Hematopoietic multipotent progenitor cell treated with erythropoietin and hydrocortisone succinate and interleukin-3 and kit ligand, for 8 days (in vitro differentiated cells): ENCODE measurements at places on chromosomes 11 and 22.

DNA sequence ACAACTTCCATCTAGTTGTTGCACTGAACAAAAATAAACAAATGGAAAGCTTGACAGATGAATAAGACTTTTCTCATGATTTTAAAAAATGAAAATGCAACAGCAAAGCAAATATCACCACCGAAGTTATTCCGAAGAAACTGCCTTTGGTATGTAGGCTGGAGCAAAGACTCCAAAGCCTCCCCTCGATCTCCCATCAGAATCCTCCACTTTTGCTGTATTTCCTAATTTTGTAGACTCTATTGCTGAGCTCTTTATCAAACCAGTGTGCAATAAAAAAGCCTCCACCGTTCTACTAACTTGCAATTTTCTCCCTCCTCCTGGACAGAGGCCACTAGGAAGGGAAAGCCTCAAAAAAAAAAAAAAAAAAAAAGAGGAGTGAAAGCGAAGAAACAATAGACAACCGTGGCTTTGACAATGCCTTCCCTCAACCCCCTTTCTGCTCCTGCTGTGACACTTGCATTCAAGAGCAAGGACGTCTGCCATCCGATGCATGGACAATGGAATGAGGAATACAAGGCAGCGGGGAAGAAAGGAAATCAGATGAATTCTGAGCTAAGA is 190.9 kb upstream of the BLID start:
- no peak for DNase-seq

DNA sequence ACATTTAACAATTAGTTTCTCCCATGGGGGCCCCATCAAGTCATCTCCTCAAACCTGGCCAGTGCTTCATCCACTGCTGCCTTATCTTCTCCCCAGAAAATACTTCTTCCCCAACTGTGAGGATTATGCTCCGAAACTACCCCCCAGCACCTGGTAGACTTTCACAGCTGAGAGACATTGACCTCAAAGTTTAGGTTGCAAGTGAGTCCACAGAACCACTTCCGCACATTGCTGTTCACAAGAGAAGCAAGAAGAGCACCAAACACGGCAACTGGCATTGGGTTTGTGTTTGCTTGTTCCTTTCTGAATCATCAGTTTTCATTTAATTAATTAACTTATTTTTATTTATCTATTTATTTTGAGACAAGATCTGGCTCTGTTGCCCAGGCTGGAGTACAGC is 6.1 kb downstream of the MCHR1 start:
- no peak for DNase-seq

- no peak for DNase-seq
Observed at GRCh38 chr11:31816468-31817053, 5.4 kb upstream of the PAX6 start.

- DNase-seq = no peak
Observed at GRCh38 chr11:83709434-83709833, 423.3 kb upstream of the CCDC90B start.

GRCh38 chr11:124302347-124303125 is 11.2 kb downstream of the OR8D1 start:
- no peak for DNase-seq

GRCh38 chr11:106998916-106999188 is 19.4 kb downstream of the GUCY1A2 start:
- DNase-seq = no peak

- DNase-seq = no peak
Observed at GRCh38 chr11:115360186-115360824, 143.9 kb downstream of the CADM1 start.

DNA sequence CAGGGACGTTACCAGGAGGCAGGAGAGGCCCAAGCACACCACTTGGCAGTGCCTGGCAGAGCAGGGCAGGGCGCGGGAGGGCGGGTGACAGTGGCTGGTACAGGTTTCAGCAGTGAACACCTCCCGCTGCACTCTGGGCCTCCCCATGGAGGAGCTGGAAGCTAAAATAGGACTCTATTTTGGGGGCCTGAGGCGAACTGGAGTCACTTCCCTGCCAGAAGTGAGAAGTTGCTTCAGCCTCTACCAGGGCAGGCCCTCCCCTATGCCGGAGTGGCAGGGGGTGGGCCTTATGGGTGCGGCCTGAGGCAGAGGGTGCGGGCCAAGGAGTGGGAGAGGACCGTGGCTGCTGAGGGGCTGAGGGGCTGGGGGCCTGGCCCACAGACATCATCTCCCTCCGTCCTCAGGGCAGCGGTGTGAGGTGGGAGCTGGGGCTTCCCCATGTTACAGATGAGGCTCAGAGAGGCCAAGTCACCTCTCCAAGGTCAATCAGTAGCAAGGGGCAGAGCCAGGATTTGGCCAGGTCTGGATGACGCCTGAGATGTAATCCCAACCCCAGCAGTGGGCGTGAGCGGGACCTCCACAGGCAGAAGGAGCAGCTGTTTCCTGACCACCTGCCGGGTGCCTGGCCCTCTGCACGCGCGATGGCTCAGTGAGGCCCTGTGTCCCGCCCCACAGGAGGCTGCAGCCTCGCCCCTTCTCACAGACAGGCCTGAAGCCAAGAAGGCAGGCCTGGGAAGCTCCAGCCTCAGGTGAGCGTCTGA is 39.3 kb downstream of the KCNJ4 start:
- DNase-seq = no peak

- DNase-seq = no peak
Observed at GRCh38 chr11:69791276-69792180, 16.4 kb upstream of the FGF4 start.

DNA sequence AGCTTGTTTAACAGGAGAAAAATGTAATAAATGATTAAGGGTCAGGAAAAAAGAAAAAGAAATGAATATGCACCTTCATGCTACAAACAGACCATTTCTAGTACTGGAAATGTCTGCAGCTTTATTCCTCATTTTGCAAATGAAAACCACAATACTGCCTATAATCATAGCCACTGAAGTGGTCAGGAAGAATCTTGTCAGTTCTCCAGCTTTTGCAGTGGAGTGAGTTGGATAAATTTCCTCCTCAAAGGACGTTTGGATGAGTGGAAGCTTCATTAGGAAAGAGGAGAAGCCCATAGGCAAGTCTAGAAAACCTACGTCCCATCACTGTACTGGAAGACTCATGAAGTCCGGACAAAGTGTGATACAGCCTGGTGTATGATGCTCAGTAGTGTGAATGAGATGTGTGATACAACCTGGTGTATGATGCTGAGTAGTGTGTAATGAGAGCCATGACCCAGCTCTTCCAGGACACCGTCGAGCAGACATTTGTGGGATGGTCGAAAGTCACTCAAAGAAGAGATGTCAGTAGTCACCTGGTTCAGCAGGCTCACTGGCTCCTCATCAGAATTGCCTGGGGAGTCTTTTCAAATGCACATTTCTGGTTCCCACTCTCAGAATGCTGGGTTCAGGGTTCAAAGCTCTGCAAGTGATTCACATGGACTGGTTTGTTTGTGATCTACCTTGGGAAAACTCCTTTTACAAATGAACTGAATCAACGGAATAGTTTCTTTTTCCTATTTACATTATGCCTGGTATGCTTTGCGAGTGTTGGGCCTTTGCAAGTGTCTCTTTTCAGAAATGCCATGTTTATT is 101.3 kb downstream of the PDHX start:
- DNase-seq = no peak

DNA sequence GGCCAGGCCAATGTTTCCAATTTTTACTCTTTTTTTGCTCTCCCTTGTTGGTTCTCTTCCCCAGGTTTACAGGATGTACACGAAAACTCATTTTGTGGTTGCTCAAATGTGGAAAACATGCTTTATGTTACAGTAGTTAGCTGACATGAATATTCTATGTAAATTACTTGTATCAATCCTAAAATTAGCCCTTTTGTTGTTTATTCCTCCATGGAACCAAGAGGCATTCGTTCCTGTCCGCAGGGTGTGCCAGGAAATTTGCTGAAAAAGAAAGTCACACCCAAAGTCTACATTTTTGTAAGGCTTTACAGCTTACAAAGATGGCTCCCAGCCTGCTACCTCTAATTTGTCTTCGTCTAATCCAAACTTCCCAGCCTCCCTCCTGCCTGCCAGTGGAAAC is 652.3 kb downstream of the ETS1 start:
- DNase-seq = no peak

GRCh38 chr22:49938565-49939136 is 20.2 kb downstream of the CRELD2 start:
- DNase-seq = no peak

- no peak for DNase-seq
Observed at GRCh38 chr11:110909336-110909735, 197.1 kb upstream of the ARHGAP20 start.

DNA sequence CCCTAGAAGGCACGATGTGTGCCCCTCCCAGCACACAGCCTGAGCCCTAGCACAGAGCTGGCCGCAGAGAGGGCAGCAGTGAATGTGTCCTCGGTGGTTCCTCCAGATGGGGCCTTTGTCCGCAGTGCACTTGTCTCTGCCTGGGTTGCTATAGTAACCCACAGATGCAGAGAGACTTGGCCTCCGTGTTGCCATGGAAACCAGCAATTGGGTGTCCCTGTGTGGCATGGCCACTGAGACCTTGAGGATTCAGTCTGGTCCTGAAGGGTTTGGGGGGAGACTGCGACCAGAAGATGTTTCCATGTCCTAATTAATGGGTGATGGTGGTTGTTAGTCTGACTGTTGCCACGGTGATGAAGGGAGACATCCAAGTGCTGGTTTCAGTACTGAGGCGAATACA is 42.6 kb upstream of the TUB start:
- DNase-seq = no peak

GRCh38 chr11:95432714-95433503 is 201.9 kb upstream of the SESN3 start:
- no peak for DNase-seq

DNA sequence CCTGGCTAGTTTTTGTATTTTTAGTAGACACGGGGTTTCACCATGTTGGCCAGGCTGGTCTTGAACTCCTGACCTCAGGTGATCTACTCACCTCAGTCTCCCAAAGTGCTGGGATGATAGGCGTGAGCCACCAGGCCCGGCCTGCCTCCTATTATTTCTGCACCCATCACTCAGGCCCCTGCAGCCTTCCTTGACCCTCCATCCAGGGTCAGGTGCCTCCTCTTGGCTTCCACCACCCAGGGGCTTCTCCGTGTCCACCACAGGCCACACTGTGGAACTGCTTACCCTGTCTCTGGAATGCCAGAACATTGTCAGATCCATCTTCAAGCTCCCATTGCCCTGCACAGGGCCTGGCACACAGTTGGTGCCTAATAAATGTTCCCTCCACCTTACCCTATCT is 75.4 kb upstream of the RTL6 start:
- no peak for DNase-seq

- DNase-seq = no peak
Observed at GRCh38 chr22:36424901-36425579, 37.3 kb upstream of the MYH9 start.

DNA sequence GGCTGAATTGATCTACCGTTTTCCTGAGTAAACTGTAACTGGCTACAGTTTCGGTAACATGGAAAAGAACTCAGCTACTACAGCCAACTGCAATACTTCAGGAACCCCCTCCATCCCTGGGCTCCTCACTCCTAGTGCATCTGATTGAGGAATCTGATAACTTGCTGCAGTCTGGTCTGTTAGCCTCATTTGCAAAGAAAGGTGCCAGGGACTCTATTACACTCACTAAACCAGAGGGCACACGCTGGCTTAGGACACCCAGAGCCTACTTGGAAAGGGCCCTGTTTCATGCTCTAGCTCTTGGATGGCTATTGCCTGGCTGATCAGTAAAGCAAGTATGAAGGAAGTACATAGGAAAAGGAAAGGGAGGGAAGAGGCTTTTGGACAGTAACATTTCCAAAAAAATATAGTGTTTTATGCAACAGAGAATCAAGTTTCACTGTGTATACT is 22.3 kb downstream of the APOL5 start:
- no peak for DNase-seq

GRCh38 chr11:42589286-42589685 is 722.5 kb upstream of the API5 start:
- no peak for DNase-seq

- no peak for DNase-seq
Observed at GRCh38 chr11:15158351-15159015, 43.8 kb downstream of the INSC start.

GRCh38 chr22:45863981-45864751 is 112.8 kb downstream of the WNT7B start:
- peak; percentile 75 for DNase-seq

DNA sequence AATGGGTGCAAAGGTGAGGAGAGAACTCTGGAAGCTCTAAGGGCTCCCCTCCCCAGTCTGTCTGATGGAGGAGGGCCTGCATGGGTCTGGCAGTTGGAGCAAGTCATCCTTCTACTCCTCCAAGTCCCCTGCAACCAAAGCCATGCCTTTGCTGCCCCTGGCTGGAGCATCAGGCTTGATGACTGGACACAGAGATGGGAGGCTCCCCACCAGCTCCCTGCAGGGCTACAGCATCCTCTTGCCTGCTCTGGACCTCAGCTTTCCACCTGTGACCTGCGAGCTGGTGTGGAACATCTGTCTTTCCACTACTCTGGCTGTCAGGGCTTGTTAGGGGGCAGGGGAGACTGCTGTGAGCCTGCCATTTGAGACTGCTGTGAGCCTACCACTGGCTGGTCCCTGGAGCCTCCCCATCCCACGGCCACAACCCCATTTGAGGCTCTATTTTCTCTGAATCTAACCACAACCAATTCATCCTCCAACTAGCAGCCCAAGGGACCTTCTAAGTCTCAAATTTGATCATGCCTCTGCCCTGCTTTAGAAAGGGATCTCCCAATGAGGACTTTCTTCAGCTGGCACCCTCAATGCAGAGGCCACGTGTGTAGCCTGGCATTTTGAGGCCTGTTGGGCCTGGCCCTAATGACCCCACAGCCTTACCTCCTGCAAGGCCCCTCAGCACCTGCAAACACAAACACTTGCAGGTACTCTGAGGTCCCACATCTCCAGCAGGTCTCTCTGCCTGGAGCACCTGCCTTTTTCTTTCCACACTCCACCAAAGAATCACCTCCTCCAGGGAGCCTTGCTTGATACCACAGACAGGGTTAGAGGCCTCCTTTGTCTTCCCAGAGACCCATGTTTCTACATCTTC is 9.9 kb downstream of the P2RY6 start:
- DNase-seq = no peak

- DNase-seq = no peak
Observed at GRCh38 chr22:50486561-50487289, at the start of gene MIOX. TSS of gene MIOX (plus strand) at chr22:50486859. CDS start at chr22:50486898, 39 bp downstream.

GRCh38 chr11:2911785-2912391 is 17.3 kb downstream of the PHLDA2 start:
- DNase-seq = no peak

GRCh38 chr11:117931971-117932370 is 2.8 kb upstream of the TMPRSS13 start:
- no peak for DNase-seq

GRCh38 chr11:106624377-106624776 is 393.9 kb downstream of the GUCY1A2 start:
- DNase-seq = no peak

DNA sequence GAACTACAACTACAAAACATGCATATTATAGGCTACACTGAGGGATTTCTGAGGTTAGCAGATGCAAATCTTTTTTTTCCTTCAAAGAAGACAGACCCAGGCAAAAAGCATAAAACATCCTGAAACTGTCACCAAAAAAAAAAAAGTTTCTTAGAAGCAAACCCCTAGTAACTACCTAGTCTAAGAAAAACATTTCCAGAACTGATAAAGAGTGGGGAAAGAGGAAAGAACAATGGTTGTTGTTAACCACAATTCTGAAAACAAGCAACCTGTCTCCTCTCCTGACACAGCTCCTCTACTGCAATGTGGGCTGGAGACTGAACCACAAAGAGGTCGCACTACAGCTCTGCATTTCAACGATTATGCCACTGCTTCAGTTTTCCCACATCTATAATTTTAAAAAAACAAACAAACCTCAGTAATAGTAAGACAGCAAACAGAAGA is 15.0 kb downstream of the DENND5A start:
- DNase-seq = peak; percentile 46
